ENCODE measurements at places on chromosomes 6 and 20.

GRCh38 chr6:77458421-77458820 is 4.9 kb downstream of the HTR1B start:
- DNase-seq = no peak

GRCh38 chr6:49980898-49981297 is 11.5 kb upstream of the DEFB113 start:
- DNase-seq = no peak

DNA sequence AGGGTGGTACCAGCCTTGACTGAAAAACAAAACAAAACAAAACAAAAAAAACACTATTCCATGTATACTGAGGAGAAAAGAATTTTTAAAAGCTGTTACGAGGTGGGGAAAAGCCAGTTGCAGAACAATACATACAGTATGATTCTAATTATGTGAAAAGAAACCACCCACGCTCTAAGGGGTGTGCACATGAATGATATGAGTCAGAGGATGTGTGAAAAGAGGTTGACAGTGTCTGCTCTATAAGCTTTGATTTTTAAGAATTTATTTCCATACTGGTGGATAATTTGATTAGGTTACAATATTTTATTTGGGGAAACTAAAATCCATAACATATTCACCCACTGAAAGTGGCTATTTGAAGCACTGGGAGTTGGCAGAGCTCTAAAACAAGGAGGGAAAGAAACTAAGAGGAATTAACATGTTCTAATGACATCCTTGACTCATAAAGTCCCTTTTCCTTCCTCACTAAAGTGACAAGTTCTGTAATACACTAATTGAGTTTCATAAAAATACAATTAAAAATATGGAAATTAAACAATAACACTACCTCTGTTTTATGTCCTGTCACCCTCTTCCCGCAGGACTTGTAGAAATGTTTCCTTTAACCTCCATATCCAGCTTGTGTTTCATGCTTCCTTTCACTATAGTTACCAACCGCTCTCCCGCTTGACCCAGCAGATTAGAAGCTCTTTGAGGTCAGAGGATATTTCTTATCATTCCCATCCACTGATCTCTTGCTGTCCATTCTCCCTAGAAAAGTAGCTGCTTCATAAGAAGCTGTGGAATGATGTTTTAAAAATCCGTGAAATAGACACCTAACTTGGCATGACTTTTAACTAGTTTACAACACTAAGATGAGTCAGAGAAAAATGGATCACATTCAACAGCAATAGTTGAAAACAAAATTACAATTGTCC is 118.6 kb upstream of the CCDC28A start:
- DNase-seq = no peak

DNA sequence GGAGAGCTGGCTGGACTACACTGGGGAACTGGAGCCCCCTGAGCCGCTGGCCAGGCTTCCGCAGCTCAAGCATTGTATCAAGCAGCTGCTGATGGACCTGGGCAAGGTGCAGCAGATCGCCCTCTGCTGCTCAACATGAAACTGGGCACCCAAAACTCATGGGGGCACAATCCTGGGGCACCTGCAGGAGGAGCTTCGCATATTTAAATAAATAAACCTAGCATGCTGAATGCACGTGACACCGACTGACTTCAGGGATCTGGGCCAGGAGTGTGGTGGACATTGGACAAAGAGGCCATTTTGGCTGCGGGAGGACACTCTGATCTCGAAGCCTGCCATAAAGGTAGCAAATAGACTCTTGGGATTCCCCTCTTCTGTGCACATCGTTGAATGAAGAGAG is 6.8 kb downstream of the SCAND1 start:
- no peak for DNase-seq

GRCh38 chr6:16624636-16625290 is 136.5 kb downstream of the ATXN1 start:
- no peak for DNase-seq

DNA sequence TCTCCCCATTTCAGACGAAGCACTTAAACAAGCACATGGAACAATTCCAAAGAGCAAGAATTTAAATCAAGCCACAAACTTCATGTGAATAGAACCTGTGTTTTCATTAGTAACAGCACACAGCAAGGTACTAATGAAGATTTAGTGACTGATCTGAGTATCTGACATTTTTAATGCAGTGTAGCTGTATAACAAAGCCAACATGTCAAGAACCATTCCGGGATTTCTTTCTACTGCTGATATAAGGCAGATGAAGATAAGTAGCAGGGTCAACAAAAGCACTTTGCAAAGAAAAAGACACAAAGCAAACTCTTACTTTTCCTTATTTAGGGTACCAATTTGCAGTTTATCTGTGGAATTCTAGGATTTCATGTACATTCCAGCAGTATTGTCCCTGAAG is 11.3 kb downstream of the SLC17A5 start:
- no peak for DNase-seq

DNA sequence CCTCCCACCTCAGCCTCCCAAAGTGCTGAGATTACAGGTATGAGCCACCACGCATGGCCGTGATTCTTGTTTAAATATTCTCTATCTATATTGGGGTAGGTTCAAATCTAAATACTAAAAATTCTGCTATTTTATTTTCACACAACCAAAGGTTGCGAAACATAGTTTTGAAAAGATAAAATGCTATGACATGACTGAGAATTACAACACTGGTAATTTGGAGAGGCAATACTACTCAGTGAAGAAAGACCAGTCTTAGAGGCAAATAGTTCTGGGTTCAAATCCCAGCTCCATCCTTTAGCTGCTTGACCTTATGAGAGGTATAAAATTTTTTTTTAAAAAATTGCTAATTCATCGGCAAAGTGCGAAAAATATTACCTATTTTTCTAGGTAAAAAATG is 137.0 kb upstream of the PREP start:
- DNase-seq = no peak

DNA sequence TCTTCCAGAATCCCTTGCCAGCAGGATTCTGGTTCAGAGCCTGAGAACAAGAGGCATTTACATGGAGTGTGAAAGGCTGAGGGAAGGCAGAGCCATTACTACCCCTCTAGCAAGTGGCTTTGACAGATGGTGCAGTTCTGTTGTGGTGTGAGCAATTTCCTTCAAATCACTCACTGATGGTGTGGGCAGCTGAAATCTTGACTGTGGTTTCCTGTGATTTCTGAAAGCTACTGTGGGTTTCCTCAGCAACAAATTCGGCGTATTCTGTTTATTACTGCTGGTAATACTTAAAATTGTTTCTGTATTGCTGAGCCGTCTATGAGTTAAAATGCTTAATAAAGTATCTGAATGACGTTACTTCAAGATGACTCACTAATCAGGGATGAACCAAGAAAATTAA is 181.5 kb upstream of the TCF21 start:
- no peak for DNase-seq

DNA sequence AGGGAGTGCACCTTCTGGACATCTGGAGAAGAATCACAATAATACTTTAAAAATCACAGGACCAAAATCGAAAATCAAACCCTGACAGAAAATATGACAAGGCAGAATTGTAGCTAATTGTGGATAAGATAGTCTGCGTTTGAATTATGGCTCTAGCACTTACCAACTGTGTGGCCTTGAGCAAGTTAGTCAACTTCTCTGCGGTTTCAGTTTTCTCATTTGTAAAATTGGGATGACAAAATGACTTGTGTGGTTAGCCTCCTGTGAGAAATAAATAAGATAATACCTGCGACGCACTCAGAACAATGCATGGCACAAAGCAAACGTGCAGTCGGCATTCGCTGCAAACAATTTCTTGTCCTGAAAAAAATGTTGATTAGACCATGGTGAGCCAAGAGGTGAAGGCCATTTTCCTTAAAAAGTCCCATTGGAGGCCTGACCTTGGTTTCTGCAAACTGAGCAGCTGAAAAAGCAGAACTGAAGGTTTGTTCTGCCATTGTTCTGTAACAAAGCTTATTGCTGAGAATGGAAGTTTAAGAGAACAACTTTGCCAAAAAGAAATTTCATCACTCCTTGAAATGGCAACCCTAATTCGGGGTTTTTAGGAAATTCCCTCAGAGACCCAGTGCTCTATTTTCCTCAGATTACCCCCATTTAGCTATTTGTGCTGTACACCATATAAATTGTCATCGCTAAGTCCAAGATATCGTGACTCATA is 266.3 kb downstream of the ERMARD start:
- DNase-seq = no peak

DNA sequence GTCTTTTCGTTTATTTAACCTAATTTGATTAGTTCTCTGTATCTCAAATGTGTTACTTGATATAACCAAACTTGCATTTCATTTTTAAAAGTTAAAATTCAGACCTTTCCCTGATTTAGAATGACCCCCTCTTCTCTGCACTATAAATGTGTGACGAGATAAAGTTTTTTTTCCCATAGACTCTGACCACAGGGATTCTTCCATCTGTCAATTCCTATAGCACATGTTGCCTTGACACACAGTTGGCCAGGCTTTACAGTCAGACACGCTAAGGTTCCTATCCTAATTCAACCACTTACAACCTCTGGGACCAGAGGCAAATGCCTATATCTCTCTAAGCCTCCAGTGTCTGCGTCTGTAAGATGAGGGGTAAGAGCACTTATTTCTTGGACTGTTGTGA is 40.6 kb downstream of the KCNS1 start:
- no peak for DNase-seq

DNA sequence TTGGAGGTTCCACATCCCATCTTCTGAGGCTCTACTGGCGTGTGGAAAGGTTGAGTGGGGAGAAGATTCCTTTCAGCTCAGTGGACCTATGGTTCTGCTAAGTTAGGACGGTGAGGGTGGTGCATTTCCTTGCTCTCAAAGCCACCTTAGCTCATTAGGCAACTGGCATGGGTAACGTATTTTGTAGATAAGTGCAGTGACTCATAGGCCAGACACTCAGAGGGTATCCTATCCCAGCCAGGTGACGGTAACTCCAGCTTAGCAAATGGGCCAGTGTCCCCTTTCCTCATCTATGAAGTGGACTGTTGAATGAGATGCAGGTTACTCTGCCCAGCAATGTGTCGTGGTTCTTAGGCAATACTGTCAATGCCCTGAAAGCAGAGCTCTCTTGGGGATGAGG is 3.7 kb downstream of the RPS6KA2 start:
- DNase-seq = peak; percentile 56

GRCh38 chr6:32152769-32153563 is 975 bp upstream of the PPT2 start:
- DNase-seq = no peak

DNA sequence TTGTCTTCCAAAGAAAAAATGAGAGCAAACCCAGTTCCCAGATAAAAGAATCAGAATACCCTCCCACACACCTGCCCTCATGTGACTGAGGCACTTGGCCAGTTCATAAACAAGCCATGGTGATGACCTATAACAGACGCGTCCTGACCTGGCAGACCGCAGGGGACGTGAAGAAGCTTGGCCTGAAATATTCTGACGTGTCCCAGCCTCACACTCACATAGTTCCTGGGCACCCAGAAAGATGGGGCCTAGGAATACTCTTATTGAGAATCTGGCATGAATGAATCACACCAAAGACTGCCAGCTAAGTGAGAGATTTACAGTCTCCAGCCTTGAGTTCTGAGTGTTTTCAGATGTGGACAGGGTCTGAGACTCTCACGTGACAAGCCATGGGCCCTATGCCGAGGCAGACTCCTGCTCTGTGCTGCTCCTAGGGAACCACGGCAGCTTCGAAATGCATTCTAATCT is 17.2 kb upstream of the MAP3K4 start:
- DNase-seq = no peak

- DNase-seq = peak; percentile 33
Measured at GRCh38 chr6:32933661-32934085, 7.2 kb downstream of the HLA-DMB start.

All from gastrocnemius medialis (tissue), 4 donors.